ENCODE measurements at places on chromosomes 5 and 9.

GRCh38 chr9:114861922-114862605 is 56.2 kb upstream of the TNFSF15 start:
- no peak for DNase-seq

- no peak for DNase-seq
Observed at GRCh38 chr9:94983552-94983951, 257.1 kb downstream of the AOPEP start.

DNA sequence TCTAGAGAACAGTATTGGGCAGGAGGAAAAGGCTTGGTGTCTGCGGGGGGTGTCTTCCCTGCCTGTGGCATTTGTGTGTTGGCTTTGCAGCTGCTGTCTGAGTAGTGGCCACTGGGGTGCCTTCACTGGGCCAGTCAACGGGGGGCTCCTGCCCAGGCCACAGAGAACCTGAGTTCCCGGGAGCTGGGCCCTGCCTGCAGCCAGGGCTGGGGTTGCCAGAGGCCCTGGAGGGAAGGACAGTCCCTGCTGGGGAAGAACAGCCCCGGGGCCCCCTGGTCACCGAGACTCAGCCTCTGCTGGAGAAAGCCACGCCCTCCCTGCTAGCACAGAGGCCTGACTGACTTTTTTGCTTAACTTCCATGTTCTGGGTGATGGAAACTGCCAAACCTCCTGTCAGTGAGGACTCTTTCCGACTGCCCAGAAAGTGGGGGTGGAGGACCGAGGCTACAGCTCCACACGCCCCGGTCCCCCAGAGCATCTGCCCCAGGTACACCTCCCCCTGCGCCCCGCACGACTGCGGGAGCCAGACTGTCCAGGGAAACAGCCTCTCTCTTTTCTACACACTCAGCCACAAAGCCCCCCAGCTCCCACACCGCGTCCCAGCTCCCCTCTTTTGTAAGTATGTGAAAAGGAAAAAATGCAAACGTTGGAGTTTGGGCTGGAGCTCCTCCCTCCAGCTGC is 133.4 kb downstream of the DAB2IP start:
- no peak for DNase-seq

GRCh38 chr9:102974530-102974929 is 20.6 kb upstream of the CYLC2 start:
- DNase-seq, result no peak

DNA sequence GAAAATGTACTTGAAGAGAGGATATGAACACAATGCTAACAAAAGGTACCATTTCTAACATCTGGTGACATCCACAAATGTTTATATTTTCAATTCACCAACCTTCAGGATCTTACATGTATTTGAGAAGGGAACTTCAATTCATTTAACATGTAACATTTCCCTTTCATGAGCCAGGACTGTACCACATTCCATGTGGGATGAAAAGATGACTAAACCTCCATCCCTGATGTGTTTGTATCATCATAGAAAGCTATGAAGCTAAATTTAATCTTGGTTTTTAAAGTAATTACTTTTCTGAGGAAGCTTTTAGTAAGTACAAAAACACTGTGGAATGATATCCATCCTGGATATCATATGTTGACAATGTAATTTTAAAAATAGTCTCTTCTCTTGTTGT is 78.2 kb upstream of the GNA14 start:
- no peak for DNase-seq

DNA sequence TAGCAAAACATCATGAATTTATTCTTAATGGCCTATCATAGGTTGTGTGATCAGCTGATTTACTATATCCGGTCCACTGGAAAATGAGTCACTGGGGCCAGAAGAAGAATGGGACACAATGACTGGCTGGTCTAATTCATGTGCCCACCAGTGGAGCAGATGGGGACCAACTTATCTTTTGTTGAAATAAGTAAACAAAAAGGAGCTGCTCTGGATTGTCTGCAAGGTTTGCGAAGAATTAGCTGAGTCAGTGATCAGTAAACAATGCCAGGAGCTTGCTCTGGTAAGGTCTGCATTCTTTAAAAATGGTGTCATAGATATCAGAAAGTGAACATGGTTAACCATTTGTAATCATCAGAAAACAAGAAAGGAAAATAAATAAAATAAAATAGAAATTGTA is 128.0 kb downstream of the RASEF start:
- no peak for DNase-seq

Data from glutamatergic neuron (in vitro differentiated cells).